ENCODE measurements at places on chromosomes 3 and 15.
A peak's percentile ranks its signal among the peaks of the same experiment; 100 is the strongest.

- no peak for DNase-seq
These were observed 9.1 kb downstream of the ZFAND6 start for GRCh38 chr15:80068578-80068977.

DNA sequence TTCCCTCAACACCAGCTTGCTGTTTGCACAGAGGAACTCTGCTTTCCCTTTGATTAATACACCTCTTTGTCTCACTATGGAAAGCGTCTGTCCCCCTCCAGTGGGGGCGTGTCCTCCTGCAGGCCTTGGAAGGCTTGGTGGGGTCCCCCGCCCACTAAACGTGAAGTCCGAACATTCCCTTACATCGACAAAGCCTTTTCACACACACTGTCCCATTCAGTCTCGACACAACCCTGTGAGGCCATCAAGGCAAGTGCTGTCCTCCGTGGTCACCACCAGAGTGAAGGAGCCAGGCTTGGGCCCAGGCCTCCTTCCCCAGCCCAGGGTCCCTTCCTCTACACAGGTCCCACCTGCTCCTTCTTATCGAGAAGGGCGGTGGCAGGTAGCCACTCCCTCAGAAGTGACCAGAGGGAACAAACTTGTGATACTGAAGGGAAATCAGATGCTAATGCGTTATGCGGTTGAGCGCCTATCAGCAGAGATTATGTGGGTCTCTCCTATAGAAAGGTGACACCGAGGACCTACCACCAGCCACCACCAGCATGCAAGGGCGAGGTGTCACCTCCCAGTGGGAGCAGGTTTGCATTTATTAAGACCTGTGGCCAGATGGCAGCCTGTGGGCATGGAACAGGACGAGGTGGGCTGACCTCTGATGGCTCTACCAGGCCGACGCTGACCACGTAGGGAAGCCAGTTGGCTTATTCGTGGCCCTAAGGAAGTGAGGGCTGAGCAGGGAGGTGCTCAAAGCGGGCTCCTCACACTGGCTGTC lies 6.6 kb downstream of the NRROS start:
- no peak for DNase-seq

DNA sequence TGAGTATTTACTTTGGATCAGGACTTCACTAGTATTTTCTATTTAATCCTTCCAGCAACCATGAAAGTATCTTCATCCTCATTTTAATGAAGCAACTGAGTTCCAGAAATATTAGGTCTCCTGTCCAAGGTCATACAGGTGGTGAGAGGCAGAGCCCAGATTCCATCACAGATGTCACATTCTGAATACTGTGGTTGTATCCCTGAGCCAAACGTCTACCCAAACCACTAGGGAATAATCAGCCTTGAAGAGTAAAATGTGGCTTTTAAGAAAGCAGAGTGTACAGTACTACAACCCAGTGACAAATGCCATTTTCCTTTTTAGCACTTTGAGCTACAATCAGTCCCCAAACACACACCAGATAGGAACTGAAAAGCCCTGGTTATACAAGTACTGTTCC lies 93.3 kb upstream of the TRIM42 start:
- no peak for DNase-seq

GRCh38 chr3:128482666-128483656 lies 10.0 kb downstream of the GATA2 start:
- no peak for DNase-seq

GRCh38 chr3:5411786-5412185 lies 224.3 kb downstream of the EDEM1 start:
- DNase-seq: no peak

DNA sequence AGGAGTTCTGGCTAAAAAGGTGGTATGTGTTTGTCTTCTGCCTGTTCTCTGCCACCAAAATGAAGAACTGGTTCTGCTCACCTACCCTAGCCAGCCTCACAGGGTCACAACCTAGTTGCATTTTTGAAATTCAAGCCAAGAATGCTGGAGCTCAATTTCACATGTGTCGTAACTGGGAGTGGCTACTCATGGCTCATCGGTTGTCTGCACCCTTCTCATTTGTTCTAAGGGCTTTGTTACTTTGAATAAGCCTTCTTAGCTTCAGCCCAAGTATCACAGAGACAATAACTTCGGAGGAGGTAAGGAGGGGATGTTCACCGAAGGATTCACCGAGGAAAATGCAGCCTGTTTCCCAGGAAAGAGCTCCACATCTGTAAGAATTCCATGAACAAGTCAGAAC lies 134.3 kb upstream of the RARB start:
- DNase-seq: no peak

- DNase-seq: no peak
These were observed 45.6 kb downstream of the DNASE1L3 start for GRCh38 chr3:58164906-58165821.

DNA sequence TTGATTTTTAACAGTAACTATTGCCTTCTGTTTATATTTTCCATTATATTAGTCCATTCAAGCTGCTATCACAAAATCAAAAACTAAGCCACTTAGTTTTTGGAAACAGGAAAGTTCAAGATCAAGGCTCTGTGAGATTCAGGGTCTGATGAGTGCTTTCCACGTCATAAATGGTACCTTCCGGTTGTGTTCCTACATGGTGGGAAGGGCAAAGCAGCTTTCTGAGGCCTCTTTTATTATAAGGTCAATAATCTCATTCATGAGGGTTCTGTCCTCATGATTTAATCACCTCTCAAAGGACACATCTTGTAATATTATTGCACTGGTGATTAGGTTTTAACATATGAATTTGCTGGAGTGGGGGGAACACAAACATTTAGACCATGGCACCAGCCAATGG lies 152.0 kb downstream of the VGLL3 start:
- DNase-seq: no peak

- no peak for DNase-seq
These were observed 1.0 kb upstream of the RAB8B start for GRCh38 chr15:63188247-63188925.

GRCh38 chr15:40338041-40338657 lies 2.6 kb downstream of the CCDC9B start:
- peak; percentile 67 for DNase-seq

DNA sequence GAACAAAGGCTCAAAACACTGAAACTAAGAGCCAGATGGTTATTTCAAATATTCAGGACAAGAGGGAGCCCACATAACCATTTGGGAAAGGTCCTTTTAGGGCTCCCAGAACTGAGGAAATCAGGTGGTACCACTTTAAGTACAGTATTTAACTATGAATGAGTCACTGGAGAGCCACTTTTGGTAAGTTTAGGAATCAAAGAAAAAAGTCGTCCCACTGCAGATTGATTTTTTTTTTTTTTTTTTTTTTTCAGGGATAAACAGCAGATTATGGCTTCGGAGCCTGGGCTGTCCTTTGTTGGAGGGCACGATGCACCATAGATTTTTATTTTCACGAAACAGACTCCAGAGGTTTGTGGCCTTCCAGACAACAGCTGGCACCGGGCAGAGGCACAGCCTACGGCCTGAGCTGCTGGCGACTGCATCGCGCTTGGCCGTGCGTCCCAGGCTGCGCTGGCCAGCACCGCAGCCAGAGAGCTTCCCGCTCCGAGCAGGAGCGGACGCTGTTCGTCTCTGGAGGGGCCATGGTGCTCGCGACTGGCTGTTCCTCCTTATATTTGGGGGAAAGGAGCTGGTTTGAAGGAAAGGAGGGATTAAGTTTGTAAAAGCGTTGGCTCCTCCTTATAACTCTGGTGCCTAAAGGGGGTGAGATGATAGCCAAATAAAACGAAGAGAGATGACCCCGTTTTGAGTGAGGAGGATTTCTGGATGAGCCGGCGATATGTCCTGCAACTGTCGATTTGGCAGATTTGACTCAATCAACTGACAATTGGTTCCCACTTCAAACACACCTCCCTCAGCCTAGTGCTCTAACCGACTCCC lies 152.9 kb upstream of the GOLIM4 start:
- no peak for DNase-seq

DNA sequence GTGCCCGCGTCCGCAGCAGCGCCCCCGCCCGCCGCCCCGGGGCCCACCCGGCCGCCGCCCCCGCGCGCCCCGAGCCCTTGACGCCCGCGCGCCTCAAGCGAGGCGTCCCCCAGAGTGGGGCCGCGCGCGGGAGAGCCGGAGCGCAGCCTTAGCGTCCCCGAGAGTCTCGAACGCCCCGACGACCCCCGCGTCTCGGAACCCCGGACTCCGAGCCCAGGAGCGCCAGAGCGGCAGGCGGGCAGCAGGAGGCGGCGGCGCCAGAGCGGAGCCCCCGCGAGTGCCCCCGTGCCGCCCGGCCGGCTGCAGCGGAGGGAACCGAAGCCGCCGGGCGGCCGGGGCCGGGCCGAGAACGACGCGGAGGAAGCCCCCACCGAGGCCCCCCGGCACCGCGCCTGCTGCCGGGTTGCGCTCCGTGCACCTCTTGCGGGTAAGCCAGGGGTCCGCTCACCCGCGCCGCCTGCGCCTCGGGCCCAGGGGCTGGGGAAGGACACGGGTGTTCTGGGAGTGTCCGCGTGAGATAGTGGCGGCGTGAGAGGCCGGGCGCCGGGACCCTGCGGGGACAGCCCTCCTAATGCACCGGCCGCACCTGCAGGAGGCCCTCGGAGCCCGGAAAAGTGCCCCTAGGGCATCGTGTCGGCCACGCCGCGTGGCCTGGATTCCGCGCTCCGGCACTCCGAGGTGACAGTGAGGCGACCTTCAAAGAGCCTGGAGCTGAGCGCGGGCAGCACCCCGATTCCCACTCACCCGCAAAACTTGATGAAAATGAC lies 52.0 kb upstream of the ULK4 start:
- DNase-seq: no peak

DNA sequence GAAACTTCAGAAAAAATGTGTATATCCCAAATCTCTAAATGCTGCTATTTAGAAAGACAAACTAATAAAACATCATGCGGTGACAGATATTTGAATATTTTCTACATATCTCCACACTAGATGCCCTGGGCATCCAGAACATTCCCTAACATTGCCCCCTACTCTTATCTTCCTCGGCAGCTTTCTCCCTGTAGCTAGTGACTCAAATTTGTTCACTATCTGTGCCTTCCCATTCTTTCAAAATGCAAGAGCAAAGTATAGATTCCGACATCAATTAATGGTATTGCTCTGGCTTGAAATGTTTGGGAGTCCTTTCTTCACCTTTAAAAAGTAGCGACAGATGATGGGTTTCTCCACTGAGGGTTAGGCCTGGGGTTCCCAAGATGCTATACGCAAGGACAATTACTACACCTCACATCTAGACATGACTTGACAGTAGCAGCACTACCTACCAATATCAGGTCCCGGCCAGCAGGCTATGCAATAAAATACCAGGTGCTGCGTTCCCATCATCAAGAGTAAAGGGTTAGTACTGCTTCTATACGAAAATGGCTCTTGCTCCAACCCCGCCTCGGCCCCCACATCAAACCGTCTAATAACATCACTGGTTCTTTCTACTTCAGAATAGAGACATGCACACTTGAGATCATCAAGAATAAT lies 631 bp downstream of the UBR1 start:
- peak; percentile 21 for DNase-seq

Data from CD4-positive, alpha-beta T cell treated with Interleukin-15 for 4 hours (primary cell).